ENCODE measurements at places on chromosomes 5 and 9.

DNA sequence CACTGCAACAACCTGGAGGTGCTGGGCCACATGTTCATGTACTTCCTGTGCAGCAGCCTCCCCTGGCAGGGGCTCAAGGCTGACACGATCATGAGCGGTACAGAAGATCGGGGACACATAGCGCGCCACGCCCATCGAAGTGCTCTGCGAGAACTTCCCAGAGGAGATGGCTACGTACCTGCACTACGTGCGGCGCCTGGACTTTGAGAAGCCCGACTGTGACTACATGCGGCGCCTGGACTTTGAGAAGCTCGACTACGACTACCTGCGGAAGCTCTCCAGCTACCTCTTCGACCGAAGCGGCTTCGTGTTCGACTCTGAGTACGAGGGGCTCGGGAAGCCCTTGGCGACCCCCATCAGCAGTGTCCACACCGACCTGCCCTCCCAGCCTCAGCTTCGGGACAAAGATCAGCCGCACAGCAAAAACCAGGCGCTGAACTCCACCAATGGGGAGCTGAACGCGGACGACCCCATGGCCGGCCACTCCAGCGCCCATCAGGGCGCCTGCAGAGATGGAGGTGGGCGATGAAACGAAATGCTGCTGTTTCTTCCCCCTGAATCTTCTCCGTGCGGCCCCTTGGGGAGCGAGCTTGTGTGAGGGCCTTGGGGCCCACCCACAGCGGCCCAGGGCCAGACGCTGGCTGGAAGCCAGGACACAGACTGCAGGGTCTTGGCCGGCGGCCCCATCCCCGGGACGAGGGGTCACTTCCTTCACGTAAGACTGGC lies 56.5 kb downstream of the JAK2 start:
- no peak for DNase-seq

- DNase-seq = no peak
Observed at GRCh38 chr5:181044662-181045305, 4.7 kb downstream of the BTNL9 start.

DNA sequence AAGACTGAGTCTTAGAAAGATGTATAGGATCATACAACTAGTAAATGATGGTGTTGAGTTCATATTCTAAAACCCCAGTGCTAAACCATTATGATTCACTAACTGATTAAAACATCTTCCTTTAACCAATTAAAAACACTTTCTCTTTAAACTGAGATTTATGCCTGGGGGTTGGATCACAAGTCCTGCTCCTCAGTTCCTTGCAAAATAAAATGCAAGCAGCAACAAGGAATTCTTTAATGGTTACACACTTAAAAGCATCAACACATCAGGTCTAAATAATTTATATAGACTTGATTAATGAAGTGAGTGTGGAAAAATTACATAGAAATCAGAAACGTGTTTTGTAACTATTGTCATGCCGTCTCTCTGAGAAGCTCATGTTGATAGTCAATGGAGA lies 189.2 kb downstream of the TARS1 start:
- no peak for DNase-seq

DNA sequence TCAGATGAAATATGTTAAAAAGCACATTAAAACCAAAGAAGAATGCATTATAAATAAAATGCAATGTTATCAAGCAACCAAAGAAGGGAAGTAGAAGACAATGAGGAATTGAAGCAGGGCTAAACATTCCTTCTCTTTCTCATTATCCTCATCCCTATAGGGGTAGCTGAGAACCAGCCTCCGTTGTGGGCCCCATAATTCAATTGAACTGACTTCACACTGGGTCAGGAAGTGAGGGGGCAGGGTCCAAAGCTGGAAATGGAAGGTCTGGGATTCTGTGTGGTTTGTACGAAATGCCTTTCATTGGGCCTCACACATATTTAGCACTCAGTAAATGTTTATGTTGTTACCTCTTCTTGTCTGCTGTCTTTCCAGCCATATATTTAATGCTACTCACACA lies 220.4 kb upstream of the CD180 start:
- no peak for DNase-seq

Measured in activated naive CD4-positive, alpha-beta T cell (primary cell).